ENCODE measurements at places on chromosomes 7 and 10.
A peak's percentile ranks its signal among the peaks of the same experiment; 100 is the strongest.

DNA sequence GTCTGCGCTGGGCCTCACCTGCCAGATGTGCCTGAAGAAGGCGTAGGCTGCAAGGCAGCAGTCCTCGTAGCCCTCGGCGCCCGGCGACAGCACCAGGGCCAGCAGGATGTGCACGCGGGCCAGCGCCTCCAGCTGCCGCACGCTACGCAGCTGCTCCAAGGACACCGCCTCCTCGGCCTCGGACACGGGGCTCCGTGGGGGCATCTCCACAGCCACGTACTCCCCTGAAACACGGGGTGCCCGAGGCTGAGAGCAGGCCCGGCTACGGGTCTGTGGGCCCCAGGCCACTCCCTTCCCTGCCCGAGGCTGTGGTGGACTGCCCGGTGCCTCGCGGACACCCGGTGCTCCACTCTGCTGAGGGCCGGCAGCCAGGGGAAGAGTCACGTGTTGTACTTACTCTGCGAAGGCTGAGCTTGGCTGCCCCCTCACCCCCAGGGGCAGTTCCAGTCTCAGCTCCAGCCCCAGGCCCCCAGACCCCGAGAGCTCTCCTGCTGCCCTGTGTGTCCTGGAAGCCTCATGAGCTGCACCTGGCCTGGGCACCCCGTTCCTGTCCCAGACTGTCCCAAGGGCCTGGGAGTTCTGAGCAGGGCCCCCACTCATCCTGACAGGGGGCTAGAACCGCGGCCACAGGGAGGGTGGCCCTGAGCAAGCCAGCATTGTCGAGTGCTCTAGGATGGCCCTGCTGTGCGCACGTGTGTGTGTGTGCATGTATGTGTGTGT lies 62.8 kb downstream of the CFAP46 start:
- no peak for DNase-seq

- no peak for DNase-seq
Measured at GRCh38 chr7:35504365-35504764, 190.6 kb downstream of the HERPUD2 start.

DNA sequence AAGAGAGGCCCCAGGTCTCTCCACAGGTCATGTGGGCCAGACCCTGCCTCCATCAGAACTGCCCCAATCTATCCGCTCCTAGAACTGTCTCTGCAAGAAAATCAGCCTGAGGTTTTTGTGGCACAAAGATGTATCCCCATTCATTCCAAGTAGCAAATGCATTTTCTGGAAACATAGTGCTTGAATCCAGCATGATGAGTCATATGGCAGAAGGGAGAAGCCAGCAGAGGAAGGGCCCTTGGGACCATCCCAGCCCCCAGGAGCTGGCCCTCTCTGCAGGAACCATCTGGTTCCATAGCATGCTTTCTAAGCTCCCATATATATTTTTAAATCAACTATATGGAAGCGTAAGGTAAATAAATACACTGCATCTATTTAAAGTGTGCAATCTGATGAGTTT lies 563.2 kb downstream of the GALNT17 start:
- DNase-seq, result no peak

DNA sequence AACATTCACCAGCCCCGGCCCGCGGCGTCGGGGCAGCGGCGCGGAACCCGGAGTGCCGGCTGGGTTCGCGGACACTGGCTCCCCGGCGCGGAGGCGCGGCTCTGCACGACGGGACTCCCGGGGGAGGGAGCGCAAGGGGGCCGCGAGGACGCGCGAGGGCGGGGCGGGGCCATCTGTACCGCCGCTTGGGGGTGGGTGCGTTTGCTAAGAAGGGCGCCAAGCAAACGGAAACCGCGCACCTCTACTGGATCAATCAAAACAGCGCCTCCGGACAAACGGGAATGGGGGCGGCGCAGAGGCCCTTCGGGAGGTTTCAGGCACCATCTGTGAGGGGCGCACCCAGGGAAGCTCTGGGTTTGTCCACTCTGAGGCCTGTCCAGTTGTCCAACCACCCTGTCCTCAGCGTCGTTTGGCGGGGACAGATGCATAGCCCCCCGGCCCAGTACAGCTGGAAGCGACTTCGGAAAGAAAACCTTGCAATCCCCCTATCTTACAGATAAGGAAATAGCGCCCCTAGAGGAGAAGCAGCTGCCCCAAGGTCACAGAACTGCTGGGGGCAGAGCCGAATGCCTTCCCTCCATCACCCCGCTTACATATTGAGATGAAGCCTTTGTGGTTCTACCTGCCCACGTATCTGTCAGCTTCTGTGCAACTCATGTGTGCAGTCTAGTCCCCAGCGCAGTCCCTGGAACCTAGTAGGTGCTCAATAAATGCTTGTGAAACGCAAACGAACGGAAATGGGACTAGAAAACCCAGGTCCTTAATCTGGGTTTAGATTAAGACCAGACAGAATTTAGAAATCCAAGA lies 10.7 kb upstream of the SLIT1 start:
- peak; percentile 65 for DNase-seq

DNA sequence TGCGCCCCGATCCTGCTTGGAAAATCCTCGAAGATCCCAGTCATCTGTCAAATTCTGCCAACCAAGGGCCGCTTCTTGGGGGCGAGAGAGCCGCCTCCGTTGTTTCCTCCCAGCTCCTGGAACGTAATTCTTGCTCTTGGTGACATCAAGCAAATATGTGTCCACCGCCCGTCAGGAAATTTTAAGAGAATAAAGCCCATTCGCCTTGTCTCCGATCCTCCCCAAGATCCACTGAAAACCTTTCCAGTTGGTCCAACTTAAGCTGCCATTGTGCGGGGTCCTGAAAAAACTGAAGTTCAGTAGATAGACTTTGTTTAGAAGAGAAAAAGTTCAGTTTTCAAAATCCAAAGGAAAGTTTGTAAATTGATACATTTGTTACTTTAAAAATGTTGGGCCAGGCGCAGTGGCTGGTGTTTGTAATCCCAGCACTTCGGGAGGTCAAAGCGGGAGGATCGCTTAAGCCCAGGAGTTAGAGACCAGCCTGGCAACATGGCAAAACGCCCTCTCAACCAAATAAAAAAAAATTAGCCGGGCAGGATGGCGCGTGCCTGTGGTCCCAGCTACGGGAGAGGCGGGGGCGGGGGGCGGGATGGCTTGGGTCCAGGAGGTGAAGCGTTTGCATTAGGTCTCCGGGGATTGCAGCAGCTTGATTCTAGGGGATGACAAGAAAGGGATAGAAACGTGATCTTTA lies 1.0 kb upstream of the ZNF800 start:
- no peak for DNase-seq

DNA sequence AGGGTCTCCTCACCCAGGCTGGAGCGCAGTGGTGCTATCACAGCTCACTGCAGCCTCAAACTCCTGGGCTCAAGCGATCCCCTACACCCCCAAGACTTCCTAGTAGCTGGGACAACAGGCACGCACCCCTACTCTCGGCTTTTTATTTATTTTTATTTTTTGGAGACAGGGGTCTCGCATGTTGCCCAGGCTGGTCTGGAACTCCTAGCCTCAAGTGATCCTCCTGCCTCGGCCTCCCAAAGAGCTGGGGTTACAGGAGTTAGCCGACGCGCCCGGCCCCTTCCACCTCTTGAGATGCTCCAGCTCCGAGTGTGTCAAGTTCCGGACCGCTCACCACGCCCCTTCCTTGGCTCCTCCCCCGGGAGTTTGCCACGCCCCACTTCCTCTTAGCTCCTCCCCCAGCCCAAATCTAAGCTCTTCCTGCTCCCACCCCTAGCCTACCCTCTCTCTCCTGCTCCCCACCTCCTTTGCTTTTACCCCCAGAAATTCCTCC lies 6.3 kb downstream of the NAT16 start:
- DNase-seq, result peak; percentile 82

DNA sequence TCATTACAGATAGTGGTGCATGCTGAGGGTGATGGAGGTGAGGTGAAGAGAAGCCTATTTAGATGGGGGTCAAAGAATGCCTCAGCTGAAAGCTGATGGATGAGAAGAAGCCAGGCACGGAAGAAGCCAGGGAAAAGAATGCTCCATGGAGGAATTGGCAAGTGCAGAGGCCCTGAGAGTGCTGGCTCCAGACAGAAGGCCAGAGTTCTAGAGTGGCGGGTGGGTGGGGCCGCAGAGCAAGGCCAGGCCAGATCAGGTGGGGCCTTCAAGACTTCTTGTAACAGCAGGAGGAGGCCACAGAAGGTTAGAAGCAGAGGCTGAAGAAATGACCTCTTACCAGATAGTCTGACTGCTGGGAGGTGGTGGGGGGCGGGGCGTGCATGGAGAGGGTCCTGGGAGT lies 7.3 kb downstream of the EEPD1 start:
- no peak for DNase-seq

DNA sequence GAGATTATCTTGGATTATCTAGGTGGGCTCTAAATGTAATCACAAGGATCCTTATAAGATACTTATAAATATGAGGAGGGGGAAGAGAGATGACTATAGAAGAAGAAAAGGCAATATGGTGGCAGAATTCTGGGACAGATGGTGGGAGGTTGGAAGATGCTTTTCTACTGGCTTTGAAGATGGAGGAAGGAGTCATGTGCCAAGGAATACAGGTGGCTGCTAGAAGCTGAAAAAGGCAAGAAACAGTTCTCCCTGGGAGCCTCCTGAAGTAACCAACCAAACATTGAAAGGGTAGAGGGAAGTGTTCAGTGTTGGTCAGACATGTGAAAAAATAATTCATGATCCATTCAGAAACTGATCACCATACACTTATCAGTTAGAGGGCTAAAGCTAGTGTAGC lies 213.3 kb downstream of the WDR11 start:
- no peak for DNase-seq

- no peak for DNase-seq
Measured at GRCh38 chr7:56009695-56010094, 41.5 kb downstream of the PSPH start.
